Muscle of back (tissue), 13 donors: ENCODE measurements at places on chromosomes 2 and 18. TPM values are rescaled to one million over a fixed set of nuclear protein-coding genes. Genes with fewer than 3 reads are reported as not detected.
A peak's percentile ranks its signal among the peaks of the same experiment; 100 is the strongest.

Gene RIOK3
- 94.5 TPM for polyA plus RNA-seq

DNA sequence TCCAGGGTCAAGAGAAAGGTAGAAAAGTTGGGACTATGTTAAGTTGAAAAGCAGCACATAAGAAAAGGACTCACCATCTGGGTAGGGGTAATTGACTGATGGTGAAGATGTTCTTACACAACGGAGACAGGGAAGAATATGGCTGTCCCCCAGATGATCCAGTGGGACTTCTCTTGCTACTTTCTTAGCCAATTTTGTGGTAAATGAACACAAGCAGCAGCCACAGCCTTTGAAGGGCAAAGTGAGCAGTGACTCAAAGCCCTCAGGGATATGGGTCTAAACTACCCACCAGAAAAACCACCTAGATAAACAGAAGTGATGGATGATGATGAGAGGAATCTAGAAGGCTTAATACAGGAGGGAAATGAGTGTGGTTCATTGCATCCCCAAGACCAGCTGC, 65.8 kb upstream of the SLC9A2 start:
- DNase-seq: no peak

Gene MAIP1
- 15.7 TPM for polyA plus RNA-seq

Gene HNMT
- polyA plus RNA-seq: 25.4 TPM

GRCh38 chr2:160411167-160411566, 82.4 kb downstream of the RBMS1 start:
- no peak for DNase-seq

DNA sequence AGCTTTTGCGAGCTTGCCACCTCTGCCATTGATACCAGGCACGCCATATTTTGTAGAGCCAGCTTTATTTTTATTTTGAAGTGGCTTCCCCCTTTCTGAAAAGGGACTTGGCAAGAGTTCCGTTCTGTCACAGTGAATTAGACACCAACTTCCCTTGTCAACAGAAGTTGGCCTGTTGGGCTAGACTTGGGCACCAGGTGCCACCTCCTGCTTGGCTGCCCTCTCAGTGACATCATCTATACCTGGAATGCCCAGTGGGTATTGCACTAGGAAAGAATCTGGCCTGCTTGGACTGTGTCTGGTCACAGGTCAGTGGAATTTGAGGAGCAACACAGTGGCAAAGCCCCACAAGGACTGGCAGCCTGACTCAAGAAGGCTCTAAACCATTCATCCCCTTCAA, 101.0 kb downstream of the BCL2L11 start:
- no peak for DNase-seq

GRCh38 chr2:118836411-118836930, 11.0 kb downstream of the EN1 start:
- no peak for DNase-seq

DNA sequence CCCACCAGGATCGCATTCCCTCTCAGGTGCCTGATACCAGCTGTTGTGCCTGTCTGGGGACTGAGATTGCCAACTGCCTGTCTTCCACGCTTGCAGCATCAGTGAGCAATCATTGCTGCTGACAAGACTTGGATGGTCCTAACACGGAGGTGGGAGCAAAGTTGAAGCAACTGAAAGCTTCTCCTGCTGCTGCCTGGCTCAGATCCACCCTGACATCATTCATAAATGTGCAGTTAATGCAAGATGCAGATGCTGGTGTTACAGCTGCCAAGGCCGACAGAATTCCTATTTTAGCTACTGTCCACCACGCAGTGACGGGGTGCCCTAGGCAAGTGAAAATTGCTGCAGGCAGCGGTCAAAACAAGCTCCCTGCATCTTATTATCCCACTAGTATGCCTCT, 131.4 kb downstream of the VWC2L start:
- DNase-seq: no peak

Gene ATOH8
- 17.6 TPM for polyA plus RNA-seq

DNA sequence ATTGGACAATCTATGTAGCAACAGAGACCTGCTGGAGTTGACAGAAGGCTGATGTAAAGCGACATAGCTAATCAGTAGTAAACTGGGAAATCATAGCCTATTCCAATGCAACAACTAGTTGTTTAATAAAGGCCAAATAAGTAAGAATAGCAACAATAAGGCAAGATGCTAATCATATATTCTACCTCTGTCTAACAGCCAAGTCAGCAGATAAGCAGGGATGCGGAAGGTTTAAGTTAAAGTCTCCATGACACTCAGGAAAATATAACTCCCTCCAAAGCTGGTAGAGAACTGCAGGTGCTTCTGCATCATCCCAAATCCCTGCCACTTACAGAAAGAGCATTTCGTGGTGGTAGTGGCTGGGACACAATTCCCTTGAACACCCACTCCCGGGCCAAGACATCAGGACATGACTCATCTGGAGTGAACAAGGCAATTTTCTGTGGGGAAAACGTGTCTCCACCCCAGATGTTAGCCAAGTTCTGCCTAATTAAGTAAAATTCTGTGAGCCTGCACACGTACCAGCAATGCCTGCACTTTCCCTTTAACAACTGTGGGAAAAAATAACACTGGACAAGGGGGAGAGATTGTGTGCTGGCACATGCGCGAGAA, 413.6 kb upstream of the ID2 start:
- DNase-seq: no peak

- DNase-seq: no peak
Measured at GRCh38 chr2:149145314-149146295, 107.1 kb downstream of the LYPD6B start.

Gene SCTR
- 1.1 TPM for polyA plus RNA-seq

GRCh38 chr2:100321866-100322820, at the start of gene LONRF2:
TSS of gene LONRF2 (minus strand) at chr2:100322501. CDS start at chr2:100322093, 408 bp downstream.
- peak; percentile 47 for DNase-seq

GRCh38 chr2:150320608-150321007, 166.9 kb downstream of the RND3 start:
- DNase-seq: no peak

Gene TRABD2A
- 0.72 TPM for polyA plus RNA-seq

DNA sequence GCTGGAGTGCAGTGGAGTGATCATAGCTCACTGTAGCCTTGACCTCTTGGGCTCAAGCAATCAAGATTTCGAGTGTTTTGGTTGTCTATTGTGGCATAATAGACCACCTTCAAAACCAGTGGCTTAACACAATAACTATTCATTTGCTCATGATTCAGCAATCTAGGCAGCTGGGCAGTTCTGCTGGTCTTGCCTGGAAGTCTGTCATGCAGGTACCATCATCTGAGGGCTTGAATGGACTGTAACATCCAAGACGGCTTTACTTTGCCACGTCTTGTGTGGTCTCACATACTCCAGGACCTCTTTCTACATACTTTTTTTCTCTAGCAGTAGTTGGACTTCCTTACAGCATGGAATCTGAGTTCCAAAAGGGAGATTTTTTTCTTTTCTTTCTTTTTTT, 13.2 kb upstream of the ANKRD29 start:
- DNase-seq: no peak

DNA sequence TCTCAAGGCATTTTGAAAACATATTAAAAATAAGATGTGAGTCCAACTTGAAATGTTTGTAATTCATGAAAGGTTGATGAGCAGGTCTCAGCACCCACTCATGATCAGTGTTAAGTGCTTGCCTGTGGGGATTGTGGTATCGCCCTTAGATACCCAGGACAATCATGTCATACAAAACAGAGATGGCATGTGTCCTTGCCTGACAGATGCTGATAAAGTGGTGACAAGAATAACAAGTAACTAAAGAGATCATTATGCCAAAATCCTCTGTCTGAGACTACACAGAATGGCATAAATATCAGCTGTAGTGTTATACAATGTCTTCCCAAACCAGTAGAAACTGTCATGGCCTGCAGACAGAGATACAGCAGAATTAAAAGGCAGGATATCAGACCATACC, 930.3 kb downstream of the SUCLG1 start:
- DNase-seq: no peak

DNA sequence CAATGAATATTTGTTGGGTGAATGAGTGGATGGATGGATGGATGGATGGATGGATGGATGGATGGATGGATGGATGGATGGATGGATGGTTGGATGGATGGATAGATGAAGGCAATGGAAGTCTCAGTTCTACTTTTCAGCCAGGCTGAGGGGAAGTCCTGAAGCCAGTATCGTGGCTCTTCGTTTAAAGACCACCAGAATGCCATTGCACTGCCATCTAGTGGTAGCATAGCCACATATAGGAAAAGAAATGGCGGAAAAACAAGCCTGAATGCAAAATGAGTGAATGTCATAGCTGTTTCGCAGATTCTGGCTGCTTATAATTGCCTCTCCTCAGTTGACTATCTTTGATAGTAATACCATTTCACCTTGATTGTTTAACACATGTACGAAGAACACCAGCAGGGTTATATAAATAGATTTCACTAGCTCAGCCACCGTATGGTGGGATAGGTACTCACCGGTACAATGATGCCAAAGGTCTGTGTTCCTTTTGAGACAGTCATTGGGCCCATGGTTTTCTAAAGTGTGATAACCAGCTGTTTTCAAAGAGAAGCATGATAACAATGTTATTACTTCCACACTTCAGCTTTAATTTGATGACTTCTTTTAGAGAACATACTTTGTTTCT, 62.3 kb upstream of the GREB1L start:
- peak; percentile 76 for DNase-seq

Gene MRPS9
- polyA plus RNA-seq: 29.6 TPM

Gene ID2
- 40.7 TPM for polyA plus RNA-seq

DNA sequence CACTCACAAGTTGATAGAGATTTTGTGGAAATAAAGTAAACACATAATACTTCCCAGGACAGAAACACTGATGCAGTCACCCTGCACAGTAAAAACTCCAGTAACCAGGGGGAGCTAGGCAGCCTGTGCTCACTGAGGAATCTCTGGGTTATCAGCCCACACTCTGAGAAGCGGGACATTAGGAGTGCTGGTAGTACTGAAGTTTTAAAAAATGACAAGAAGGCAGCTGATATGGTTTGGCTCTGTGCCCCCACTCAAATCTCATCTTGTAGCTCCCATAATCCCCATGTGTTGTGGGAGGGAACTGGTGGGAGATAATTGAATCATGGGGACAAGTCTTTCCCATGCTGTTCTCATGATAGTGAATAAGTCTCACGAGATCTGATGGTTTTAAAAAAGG, 31.4 kb downstream of the KCTD1 start:
- DNase-seq: no peak

DNA sequence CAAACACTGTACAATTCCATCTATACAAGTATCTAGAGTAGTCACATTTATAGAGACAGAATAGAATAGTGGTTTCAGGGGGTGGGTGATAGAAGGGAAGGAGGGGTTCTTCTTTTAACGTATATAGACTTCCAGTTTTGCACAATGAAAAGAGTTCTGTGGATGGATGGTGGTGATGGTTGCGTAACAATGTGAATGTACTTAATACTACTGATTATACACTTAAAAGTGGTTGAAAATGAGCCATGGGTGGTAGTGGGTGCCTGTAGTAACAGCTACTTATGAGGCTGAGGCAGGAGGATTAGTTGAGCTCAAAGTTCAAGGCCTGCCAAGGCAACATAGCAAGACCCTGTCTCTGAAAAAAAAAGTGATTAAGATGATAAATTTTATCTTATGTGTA, 85.8 kb downstream of the SETBP1 start:
- DNase-seq: no peak

- DNase-seq: no peak
Measured at GRCh38 chr2:18959952-18960717, 370.8 kb upstream of the NT5C1B start.

GRCh38 chr18:11367351-11367750, 218.0 kb upstream of the PIEZO2 start:
- DNase-seq: no peak

Gene HIBCH
- 23.9 TPM for polyA plus RNA-seq

DNA sequence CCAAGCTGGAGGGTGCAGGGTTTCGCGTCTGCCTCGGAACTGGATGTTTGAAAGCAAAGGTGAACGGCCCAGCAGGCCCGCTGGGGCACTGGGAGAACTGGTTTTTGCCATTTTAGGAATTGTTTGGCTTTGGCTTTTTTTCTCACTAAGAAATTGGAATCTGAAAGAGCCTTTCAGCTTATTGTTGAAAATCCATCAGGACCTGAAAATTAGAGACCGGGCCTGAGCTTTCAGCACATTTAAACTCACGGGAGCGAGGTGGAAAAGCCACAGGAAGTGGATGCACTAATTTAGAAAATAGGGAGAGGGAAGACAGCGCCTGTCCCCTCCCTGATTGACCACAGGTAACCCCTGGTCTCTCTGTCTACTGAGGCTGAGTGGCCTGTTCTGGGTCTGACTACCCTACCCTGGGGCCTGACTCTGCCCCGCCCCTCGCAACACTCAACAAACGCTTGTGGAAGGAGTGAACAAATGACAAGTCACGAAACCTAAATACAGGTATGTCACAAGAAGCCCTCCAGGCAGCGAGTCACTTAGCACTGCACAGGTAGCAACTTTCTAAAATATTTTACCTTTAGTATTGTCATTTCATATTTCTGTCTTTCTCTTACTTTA, 100.3 kb upstream of the MBOAT2 start:
- no peak for DNase-seq

Gene CCDC68
- 0.71 TPM for polyA plus RNA-seq

GRCh38 chr2:170238776-170239175, 60.8 kb downstream of the MYO3B start:
- DNase-seq: no peak

GRCh38 chr18:34322365-34323289, 97.9 kb upstream of the NOL4 start:
- peak; percentile 69 for DNase-seq
